ENCODE measurements at places on chromosomes 7 and 10.

DNA sequence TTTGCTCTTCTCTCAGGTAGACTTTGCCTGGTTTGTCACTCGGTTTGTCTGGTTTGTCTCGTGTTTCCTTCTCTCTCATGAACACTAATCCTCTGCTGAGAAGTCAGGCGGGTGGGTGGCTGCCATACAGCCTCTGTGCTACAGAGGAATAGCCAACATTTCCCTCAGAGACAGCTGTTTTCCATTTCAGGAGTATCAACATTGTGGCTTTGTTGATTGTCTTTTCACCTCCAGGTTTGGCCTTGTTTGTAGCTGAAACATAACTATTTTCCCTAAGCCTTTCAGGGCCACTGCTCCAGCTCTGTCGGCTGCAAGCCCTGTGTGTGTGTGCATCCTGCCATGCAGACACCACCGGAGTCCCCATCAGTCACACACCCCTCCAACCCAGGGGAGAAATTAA is 122.8 kb downstream of the BAMBI start:
- no peak for DNase-seq

DNA sequence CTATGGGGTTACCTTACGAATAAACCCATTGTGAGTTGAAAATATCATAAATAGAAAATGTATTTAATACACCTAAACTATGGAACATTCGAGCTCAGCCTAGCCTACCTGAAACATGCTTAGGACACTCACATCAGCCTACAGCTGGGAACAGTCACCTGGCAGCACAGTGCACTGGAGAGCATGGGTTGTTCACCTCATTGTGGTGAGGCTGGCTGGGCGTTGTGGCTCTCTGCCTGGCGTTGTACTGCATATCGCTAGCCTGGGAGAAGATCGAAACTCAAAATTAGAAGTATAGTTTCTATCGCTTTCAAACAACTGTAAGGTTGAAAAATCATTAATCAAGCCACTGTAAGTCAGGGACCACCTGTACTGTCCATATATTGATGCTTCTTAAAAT is 17.3 kb upstream of the HBP1 start:
- no peak for DNase-seq

DNA sequence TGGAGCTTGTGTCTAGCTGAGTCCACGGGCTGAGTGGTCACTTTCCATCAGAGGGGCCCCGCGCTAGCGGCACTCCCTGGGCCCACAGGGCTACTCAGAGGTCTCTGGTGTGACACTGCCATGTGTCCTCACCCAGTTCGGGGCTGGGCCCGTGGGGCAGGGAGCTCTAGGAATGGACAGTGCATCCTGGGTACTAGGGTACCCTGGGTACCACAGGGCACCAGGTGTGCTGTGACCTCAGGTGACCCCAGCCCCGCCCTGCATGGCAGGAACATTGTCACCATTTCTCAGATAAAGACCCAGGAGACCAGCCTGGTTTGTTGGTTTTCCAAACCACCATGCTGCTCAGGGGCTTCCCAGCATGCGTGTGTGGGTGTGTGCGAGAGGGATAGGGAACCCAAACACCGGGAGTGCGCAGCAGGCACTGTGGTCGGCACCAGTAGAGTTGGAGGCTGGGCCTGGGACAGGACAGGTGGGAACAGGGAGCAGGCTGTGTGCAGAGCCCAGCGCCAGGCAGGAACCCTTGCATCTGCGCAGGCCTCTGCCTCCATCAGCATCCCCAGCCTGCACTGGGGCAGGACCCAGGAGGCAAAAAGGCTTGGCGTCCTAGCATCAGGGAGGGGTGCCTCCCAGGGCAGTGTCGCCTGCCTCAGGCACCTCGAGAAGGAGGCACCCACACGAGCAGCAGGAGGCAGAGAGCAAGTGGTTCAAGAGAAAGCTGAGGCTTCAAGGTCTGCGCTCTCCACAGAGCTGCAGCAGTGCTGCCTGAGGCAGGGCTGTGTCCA is 19.4 kb upstream of the CSGALNACT2 start:
- DNase-seq = no peak

DNA sequence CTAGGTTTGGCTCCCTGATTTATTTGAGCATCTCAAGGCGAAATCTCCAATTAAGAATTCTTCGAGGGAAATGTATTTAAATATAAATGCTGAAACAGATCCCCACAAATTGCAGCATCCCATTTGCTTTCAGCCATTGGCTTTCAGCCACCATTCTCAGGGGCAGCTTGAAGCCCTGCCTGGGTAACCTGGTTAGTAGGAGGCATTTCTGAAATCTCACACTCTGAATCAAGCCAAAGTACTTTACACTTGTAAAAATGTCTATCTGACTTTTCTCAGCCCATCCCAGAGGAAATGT is 49.1 kb downstream of the GCC1 start:
- no peak for DNase-seq

DNA sequence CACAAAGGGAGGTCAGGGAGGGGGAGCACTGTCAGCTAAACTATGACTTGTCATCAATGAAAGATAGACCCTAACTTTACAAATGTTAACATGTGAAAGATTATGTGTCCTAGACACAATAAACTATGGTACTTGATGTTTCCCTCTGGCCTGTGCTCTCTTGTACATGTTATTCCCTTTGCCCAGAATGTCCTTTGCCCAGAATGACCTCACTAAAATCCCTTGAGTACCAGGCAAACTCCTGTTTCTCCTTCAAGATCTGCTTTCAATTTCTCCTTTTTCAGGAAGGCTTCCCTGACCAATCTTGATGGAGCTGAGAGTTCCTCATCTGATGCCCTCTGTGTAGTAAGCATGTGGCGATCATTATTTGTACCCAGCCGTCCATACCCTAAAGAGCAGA is 143.1 kb downstream of the ZNF365 start:
- DNase-seq = no peak

Data from CD4-positive, alpha-beta T cell treated with Interleukin-1 beta for 1 hour (primary cell).